ENCODE measurements at places on chromosomes 12 and 14.

GRCh38 chr14:101217080-101217463 is 313.6 kb upstream of the RTL1 start:
- DNase-seq = no peak

DNA sequence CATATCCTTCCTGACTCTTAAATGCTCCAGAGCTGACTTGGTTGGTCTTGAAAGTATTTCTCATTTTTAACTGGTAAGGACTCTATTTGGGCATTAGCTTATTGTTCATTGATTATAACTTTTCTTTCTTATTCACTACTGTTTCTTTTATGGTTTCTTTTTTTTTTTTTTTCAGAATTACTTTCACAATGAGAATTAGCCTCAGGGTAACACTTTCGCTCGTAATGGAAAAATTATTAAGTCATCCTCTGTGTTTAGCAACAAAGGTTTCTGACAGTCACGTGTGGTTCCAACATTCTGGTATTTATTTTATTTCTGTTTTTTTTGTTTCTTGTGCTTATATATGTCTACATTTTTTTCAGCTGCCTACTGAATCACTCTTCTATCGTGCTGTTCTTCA is 80.0 kb downstream of the METTL25 start:
- DNase-seq = no peak

DNA sequence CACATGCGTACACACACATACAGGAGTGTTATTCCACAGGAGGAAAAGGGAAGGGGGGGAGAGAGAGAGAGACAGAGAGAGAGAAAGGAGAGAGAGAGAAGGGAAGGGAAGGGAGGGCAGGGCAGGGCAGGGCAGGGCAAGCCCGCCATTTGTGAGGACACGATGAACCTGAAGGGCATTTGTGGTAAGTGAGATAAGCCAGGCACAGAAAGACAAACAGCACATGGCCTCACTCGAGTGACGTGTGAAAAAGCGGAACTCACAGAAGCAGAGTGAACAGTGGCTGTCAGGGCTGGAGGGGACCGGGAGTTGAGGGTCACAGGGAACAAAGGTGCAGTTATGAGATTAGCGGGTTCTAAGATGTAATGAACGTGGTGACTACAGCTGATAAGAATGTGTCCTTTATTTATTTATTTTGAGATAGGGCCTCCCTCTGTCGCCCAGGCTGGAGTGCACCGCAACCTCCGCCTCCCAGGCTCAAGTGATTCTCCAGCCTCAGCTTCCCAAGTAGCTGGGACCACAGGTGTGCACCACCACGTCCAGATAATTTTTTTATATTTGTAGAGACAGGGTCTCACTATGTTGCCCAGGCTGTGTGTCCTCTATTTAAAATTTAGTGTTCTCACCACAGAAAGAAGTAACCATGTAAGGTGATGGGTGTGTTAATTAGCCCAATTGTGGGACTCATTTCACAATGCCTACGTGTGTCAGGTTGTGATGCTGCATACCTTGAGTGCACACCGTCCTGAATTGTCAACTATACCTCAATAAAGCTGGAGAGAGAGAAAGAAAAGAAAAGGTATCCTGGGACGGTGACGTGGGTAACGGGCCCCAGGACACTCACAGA is 18.7 kb upstream of the FBRSL1 start:
- DNase-seq = no peak

- no peak for DNase-seq
Measured at GRCh38 chr14:35286003-35286600, 6.1 kb upstream of the PSMA6 start.

DNA sequence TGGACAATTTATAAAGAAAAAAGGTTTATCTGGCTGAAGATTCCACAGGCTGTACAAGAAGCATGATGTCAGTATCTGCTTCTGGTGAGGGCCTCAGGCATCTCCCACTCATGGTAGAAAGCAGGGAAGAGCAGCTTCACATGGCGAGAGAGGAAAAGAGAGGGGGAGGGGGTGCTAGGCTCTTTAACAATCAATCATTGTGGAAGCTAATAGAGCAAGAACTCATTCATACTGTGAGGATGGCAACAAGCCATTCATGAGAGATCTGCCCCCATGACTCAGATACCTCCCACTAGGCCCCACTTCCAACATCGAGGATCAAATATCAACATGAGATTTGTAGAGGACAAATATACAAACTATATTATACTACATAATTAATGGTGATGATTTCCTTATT is 361.9 kb upstream of the FAR2 start:
- no peak for DNase-seq

DNA sequence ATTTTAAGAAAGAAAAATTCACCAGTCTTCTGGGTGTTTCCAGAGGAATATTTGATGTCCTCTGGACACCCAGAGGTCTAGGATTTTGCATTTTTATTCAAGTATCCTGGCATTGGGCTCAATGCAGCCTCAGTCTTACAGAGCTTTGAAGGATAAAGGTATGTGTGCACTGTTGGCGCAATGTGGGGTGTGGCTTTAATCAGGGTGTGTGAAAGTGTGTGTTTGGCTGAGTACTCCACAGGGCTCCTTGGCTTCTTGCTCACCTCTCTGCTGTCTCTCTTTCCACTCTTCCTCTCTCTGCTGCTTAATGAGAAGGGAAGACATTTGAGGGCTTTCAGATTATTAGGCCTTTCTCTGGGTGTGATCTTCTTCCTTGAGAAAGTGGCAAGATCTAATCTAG is 193.3 kb upstream of the CCND2 start:
- no peak for DNase-seq

DNA sequence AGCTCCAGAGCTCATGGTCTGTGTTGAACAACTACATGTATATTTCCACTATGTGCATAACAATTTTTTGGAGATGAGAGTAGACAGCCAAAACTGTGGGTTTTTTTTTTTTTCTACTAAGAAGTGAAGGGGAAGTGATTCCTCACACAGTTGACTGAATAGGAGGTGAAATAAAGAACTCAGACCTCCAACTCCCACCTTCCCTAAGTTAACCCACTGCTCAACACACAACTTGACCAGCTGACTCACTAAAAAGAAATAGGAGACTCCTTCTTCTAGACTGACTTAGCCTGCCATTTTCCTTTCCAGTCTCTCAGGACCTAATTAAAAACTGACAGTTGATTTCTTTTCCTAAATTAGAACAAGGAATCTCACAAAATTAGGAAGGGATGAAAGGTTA is 1.7 kb downstream of the M6PR start:
- no peak for DNase-seq

- no peak for DNase-seq
Measured at GRCh38 chr12:10368206-10369171, 21.4 kb downstream of the KLRK1 start.

DNA sequence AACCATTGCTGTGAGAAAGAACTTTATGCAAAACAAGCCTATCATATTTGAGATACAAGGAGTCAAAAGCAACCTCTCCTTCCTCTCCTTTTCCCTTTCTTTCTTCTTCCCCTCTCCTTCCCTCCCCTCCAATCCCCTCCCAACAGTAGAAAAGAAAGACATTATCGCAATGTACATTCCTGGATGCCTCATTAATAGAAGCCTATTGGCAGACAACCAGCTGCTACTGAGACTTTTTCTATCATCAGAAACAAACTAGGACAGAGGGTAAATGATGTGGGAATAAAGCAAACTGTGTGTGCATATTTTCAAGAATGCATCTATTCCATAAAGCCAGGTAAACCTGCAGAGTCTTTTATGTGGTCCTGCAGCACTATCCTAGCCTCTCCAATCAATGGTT is 237.2 kb downstream of the ITPR2 start:
- no peak for DNase-seq

GRCh38 chr14:96588410-96589257 is 86.5 kb downstream of the PAPOLA start:
- DNase-seq = no peak

- DNase-seq = no peak
Measured at GRCh38 chr14:89978656-89979055, 22.9 kb downstream of the TDP1 start.

GRCh38 chr12:98058838-98059237 is 456.6 kb upstream of the TMPO start:
- no peak for DNase-seq

DNA sequence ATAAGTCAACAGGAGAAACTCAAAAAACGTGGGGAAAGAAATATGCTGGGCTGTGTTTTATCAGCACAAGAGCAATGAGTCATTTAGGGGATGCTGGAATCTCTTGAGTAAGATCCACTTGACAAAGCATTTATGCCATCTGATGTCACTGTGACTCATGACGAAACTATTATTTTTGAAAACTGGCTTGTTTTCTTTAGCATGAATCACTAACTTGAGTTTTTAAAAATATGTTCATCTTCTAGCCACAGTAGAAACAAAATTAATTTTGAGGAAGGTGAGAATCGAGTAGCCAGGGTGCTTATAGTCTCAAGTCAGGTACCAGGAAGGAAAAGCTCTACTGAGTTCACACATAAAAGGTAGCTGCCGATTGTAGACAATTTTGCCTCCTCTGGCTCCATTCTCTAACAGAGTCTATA is 456.2 kb upstream of the MGAT4C start:
- DNase-seq = no peak

DNA sequence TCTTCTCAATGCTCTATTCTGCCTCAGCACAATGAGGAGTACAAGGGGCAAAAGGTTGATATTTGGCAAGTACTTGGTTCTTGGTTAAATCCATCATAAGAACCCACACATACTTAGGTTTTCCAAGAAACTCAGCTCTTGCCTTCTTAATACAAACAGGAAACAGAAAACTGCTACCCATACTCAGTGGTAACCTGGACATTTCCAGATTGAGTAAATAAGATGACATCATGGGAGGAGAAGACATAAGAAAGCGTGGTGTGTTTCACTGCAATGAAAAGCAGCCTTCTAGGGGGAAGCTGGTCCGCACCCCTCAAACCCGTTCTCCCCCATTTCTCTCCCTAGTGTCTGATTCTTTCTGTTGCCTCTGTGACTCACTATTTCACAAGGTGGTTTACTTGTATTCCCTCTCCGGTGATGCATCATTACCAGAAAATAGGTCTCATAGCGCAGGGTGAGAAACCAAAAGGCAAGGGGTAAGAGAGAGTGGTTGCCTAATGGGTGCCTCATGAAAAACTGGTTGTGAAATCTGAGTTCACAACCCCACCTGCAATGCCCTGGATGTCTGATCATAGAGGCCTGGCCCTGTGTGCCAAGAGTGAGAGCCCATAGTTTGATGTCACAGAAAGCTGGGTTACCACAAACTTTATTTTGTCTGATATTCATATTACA is 326.5 kb upstream of the TBX3 start:
- no peak for DNase-seq

- peak; percentile 37 for DNase-seq
Measured at GRCh38 chr12:124993626-124994436, at the start of gene BRI3BP. Gene BRI3BP (plus strand): TSS chr12:124993645. CDS start chr12:124993791, 146 bp downstream.

DNA sequence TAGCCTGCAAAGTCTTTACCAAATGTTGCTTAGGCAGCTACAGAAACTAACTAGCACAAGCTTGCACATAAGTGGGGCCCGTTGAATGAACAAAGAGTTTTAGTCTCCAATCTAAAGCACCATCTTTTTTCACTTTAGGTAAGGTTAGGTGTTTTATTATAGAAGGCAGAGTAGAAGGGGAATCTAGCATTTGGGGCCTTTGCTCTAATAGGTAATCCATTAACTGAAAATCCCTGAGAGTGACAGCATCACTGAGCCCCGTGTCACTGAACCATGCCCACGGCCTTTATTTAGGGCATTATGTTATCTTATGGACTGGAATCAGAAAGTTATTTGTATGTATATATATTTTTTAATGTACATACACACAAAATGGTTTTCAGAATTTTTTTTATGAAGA is 25.1 kb downstream of the CPNE8 start:
- no peak for DNase-seq

DNA sequence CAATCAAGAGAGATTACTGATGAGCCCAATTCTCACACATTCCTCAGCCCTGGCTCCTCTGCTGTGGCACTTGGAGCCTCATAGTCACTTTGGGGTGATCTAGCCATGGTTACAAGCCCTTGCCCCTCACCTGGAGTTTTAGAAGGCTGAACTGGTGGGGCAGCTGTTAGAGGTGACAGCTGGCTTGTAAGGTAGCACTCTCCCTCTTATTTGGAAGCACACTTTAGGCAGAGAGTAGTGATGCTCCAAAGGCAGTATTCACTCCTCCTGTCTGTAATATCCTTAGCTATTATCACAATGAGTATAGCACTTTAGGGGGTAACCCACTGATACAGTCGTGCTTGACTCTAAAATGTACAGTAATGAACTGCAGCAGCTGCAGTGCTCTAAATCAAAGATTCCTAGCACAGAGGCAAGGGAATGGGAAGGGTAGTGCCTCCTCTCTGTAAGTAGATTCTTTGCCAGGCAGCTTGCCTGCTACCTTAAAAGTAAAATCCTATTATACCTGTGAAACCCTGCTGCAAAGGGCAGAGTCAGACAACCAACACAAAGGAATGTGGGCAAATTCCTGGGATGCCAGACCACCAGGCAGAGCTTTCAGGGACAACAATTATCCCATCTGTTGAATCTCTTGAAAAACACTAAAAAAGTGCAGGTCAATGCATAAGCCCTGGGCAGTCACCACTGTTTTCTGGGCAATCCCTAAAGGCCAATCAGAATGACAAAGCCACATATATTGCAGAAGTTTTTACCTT is 336.3 kb downstream of the NOVA1 start:
- no peak for DNase-seq

All from stimulated activated CD4-positive, alpha-beta T cell treated with anti-CD3 and anti-CD28 coated beads, TNF-alpha, amount 100 ng/mL, for 48 hours (primary cell).